Stimulated activated CD4-positive, alpha-beta T cell treated with anti-CD3 and anti-CD28 coated beads, Interleukin-15, amount 100 ng/mL, for 1 hour (primary cell): ENCODE measurements at places on chromosomes 2 and 18.

DNA sequence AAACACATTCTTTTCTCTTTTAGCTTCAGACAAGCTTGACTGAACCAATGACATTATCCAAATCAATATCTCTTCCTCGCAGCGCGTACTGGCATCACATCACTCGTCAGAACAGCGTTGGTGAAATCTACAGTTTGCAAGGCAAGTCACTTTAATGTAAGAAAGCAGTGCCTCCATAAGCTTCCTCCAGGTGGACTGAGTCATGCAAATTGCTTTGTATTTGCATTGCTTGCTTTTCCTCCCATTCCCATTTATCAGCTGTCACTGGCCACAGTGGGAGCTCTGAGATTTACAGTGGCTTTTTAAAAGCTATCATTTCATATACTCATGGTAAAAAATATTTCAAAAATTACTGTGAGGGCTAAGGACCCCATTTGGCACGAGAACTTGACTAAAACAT is 189.9 kb downstream of the CD226 start:
- no peak for DNase-seq

DNA sequence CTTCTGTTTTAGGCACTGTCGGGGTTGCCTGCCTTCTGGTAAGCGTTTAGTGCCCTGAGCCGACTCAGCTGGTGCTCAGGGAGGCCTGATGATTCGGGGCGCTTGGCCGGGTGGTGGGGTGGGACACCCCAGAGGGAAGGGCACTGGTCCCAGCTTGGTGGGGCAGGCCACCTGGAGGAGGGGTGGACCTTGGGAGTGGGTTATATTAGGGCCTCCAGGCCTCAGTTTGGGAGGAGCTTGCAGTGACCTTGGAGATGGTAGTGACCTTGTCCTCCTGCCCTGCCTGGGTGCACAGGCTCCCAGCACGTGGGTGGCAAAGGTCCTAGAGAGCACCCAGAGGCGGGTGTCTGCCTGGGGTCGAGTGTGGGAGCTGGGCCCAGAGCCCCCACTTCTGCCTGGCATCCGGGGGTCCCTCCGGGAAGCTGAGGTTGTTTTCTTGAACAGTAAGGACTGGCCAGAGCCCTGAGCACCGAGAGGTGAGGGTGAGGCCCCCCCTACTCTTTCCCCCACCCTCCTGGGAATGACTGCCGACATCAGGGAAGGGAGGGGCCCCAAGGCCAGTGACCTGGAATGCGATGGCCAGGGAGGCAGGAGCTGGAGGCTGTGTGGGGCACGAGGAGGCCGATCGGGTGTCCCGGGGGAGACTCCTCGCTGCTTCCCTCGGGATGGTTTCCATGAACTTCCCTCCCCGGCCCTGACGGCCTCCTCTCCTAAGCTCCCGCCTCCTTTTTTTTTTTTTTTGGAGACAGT is 61.3 kb downstream of the HPCAL1 start:
- no peak for DNase-seq

- DNase-seq = no peak
Measured at GRCh38 chr2:186734957-186735734, 41.3 kb downstream of the FAM171B start.

GRCh38 chr18:39037925-39038324 is 1472.3 kb upstream of the CELF4 start:
- DNase-seq = no peak

DNA sequence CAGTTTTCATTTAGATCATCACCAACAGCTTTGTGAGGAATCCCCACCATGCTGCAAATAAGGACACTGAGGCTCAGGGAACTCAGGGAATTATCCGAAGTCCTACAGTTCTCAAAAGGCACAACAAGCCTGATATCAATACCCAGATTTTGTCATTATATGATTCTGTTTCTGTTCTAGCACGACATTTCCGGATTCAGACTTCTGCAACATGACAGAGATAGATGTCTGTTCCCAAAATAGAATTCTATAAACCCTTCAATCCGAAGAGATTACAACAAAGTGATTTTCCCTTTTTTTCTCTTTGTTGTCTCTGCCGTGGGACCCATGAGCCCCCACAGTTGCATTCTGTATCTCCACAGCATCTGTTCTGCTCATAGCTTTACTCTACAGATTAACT is 72.0 kb downstream of the DOCK10 start:
- DNase-seq = no peak

DNA sequence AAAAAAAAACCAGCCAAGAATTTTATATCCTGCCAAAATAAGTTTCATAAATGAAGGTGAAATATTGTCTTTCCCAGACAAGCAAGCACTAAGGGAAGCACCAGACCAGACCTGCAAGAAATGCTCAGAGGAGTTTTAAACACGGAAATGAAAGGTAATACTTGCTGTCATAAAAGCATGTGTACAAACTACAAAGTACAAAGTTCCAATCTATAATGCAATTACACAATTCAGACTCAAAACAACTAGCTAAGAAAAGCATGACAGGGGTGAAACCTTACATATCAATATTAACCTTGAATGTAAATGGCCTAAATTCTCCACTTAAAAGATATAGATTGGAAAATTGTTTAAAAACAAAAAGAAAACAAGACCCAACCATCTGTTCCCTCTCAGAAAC is 45.0 kb upstream of the ASXL3 start:
- DNase-seq = no peak

GRCh38 chr2:118937817-118938216 is 4.2 kb upstream of the MARCO start:
- DNase-seq = no peak

DNA sequence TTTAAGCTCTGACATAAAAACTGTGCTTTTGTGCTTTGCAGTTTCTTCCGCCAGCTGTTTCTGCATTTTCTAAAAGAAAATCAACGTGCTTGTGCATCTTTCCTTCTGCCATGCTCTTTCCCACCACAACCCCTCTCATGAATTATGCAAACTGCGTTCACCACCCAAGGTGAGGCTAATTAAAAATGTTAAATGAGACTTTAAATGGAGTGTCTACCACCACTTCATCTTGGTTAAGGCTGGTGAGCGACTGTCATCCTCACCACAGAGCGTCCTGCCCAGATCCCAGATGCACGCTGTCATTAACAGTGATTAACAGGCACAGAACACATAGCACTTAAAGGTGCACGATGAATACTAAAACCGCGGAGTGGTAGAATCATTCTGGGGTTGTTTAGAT is 250.5 kb upstream of the RAB6C start:
- DNase-seq = no peak

GRCh38 chr18:58867281-58867961 is 2.7 kb downstream of the ZNF532 start:
- no peak for DNase-seq

GRCh38 chr2:126616606-126617069 is 39.3 kb upstream of the GYPC start:
- DNase-seq = no peak

DNA sequence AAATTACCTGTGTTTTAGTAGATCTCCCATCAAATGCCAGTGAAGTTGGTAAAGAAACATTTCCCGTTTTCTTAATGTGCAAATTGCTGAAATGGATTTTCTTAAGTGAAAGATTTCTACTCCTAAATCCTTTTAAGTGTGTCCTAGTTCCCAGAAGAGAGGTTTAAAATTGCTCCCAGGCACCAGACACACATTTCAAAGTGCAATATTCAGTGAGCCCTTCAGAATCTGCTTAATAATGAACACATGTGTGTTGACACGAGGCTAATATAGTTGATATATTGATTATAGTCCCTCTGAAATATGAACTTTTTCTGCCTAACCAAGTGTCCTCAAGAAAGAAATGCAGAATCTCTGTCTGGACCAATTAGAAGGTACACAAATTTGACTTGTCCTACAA is 861.7 kb upstream of the CNTNAP5 start:
- DNase-seq = no peak

DNA sequence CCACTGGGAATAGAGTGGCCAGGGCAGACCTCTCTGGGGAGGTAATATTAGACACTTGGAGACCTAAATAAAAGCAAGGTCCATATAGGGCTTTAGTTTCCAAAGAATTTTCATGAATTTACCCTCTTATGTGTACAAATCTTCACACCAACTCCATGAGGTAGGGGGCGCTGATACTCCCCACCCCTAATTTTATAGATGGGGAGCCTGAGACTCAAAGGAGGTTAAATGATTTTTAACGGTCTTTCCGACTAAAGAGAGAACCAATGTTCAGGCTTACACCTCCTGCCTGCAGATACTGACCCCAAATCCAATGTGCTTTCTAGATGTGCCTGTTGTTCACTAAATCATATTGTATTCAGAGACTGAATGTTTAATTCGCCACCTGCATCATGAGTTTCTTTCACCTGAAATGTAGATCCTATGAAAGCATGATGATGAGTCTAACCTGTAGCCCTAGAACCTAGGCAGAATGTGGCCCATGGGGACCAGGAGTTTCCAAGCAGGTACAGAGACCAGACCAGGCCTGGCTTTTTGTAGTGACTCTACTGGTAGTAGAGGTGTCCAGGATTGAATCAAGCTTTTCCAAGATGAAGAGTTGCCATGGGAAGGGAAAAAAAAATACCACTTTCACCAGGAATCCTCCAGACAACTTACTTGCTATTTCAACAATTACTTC is 16.8 kb upstream of the PAX3 start:
- DNase-seq = no peak

DNA sequence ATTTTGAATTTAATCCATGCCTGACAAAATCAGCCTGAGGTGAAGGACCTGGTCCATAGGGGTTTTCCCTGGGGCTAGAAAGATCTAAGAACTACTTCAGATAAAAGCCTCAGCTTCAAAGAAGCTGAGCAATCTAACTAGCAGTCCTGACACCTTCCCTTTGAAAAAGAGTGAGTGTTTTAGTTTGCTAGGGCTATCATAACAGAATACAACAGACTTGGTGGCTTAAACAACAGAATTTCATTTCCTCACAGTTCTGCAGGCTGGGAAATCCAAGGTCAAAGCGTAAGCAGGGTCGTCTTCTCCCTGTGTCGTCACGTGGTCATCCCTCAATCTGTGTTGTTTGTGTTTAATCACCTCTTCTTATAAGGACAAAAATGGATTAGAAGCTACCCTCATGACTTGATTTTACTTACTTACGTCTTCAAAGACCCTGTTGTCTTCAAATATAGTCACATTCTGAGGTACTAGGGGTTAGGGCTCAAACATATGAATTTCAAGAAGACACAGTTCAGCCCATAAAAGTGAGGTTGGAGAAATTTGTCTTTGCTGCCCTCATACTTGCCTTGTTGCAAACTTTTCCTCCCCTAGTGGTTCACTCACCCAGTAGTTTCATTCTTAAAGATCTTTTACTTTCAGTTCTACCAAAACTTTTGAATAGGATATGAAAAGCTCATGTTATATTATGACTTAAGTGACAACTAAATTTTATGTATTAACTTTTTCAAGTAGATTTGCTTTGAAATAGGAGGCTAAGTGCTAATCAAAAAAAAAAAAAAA is 673.8 kb downstream of the ARHGAP15 start:
- DNase-seq = no peak

- DNase-seq = no peak
Measured at GRCh38 chr2:47221039-47221438, 65.9 kb upstream of the STPG4 start.

DNA sequence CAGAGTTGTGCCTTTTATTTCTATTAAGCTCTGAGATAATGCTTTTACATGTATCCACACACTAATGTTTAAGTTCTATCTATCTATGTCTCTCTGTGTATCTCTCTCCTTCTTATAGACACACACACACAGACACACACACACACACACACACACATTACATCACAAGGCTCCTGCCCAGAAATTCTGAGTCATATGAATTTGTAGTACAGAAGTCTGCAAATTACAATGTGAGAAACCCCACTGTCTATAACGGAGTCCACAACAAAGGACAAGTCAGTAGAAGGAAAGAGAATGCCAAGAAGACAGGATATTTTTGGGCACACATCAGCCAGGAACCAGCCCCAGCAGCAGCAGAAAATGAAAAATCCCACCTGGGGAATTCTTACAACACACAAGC is 142.4 kb downstream of the EN1 start:
- no peak for DNase-seq

GRCh38 chr2:147546109-147546508 is 298.7 kb upstream of the ACVR2A start:
- DNase-seq = no peak

GRCh38 chr2:176092270-176093144 is at the start of gene HOXD13:
TSS of gene HOXD13 (plus strand) at chr2:176092721. CDS start at chr2:176092891, 170 bp downstream.
- DNase-seq = no peak

GRCh38 chr18:10353791-10354190 is 100.6 kb upstream of the APCDD1 start:
- DNase-seq = no peak

GRCh38 chr2:12203528-12203927 is 457.1 kb downstream of the LPIN1 start:
- no peak for DNase-seq
